Placental pericyte (primary cell): ENCODE measurements at places on chromosomes 4 and X. TPM values are rescaled to one million over a fixed set of nuclear protein-coding genes. Genes with fewer than 3 reads are reported as not detected.

SOWAHD gene
- 0.22 TPM in 1 of 2 replicates, not detected in the other for total RNA-seq

UGT2B15 gene
- total RNA-seq, result not detected in 2 replicates

ALB gene
- not detected in 2 replicates for total RNA-seq

TKTL2 gene
- not detected in 2 replicates for total RNA-seq

TMEM35A gene
- 0.66 and 15.2 TPM in 2 replicates for total RNA-seq

SH2D1A gene
- total RNA-seq, result not detected in 2 replicates

NAA11 gene
- total RNA-seq, result 3.9 and 21.0 TPM in 2 replicates

TENM3 gene
- total RNA-seq, result 23.0 and 74.2 TPM in 2 replicates

TBC1D8B gene
- 7.7 and 10.6 TPM in 2 replicates for total RNA-seq

RLIM gene
- total RNA-seq, result 43.1 and 62.6 TPM in 2 replicates

NLRP2B gene
- total RNA-seq, result not detected in 2 replicates

TET2 gene
- 10.5 and 20.5 TPM in 2 replicates for total RNA-seq

SLC38A5 gene
- 2.2 and 18.9 TPM in 2 replicates for total RNA-seq

NDST4 gene
- not detected in 2 replicates for total RNA-seq
